ENCODE measurements at places on chromosomes 1 and 21. TPM values are rescaled to one million over a fixed set of nuclear protein-coding genes. Genes with fewer than 3 reads are reported as not detected.

Gene IL19
- total RNA-seq: 0.11 TPM

Gene TRNP1
- 300 TPM for total RNA-seq

Gene FAM229A
- 3.6 TPM for total RNA-seq

Gene SPRR1A
- not detected for total RNA-seq

Gene FAM3B
- not detected for total RNA-seq

Gene TBCE
- total RNA-seq: 44.9 TPM

Gene LRRC7
- not detected for total RNA-seq

Gene SH3BGRL3
- 132 TPM for total RNA-seq

Gene SLAMF1
- total RNA-seq: not detected

Gene FCRL4
- not detected for total RNA-seq

Gene CD160
- total RNA-seq: 0.05 TPM

Gene MCOLN3
- 3.6 TPM for total RNA-seq

Gene KCND3
- not detected for total RNA-seq

Gene HSD3B2
- not detected for total RNA-seq

Gene BARHL2
- total RNA-seq: not detected

Gene LCE1F
- not detected for total RNA-seq

Gene ALG14
- 5.9 TPM for total RNA-seq

Gene CHODL
- total RNA-seq: not detected

Gene TAS1R1
- total RNA-seq: not detected

Gene NIBAN1
- 0.79 TPM for total RNA-seq

Gene TNFAIP8L2
- total RNA-seq: not detected

Gene CAPN9
- total RNA-seq: not detected
